ENCODE measurements at places on chromosomes 13 and 19.

- no peak for DNase-seq
Measured at GRCh38 chr19:57362419-57362818, 932 bp upstream of the TRAPPC2B start.

DNA sequence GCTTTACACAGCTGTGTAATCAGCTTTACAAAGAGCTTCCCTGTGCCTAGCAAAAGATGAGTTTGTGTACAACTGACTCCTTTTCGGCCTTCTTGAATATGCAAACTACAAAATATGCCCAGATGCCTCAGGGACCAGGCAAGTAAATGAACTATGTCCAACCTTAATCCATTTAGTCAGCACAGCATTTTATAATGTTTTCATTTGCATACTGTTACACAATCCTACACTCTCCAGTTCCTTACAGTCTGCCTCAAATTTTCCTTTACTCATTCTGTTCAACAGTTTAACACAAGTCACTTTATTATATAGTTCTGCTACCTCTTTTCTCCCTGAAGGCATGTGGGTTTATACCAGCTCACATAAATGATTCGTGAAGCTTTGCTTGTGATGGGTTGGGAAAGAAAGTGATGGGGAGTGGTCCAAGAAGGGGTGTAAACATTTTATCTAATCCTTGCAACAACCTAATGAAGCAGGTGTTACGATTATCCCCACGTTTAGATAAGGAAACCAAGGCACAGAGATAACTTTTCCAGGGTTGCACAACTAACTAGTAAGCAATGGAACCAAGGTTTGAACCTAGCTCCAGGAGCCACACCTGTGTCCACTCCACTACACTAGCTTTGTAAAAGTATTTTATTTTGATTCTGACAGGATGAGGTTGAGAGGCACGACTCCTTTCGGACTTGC is 3.3 kb upstream of the USP12 start:
- DNase-seq, result peak; percentile 53

DNA sequence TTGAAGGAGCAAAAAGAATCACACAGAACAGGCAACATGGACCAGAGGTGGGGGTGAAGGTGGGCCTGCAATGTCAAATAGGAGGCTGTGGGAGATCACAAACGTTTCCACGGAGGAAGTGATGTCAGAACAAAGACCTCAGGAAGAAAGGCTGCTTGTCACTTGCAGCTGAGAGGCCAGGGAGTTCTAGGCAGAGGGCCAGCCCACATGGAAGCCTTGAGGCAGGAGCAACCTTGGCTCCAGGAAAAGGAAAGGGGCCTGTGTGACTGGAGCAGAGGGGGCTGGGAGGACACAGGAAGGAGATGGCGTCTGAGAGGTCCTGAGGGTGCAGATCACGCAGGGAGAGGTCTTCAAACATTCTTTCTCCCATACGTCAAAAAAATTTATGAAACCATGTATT is 16.3 kb downstream of the ZNF160 start:
- no peak for DNase-seq

- DNase-seq, result peak; percentile 75
Measured at GRCh38 chr13:48891586-48891985, 84.1 kb upstream of the FNDC3A start.

GRCh38 chr13:25286308-25286968 is 850 bp downstream of the MTMR6 start:
- DNase-seq, result peak; percentile 46

DNA sequence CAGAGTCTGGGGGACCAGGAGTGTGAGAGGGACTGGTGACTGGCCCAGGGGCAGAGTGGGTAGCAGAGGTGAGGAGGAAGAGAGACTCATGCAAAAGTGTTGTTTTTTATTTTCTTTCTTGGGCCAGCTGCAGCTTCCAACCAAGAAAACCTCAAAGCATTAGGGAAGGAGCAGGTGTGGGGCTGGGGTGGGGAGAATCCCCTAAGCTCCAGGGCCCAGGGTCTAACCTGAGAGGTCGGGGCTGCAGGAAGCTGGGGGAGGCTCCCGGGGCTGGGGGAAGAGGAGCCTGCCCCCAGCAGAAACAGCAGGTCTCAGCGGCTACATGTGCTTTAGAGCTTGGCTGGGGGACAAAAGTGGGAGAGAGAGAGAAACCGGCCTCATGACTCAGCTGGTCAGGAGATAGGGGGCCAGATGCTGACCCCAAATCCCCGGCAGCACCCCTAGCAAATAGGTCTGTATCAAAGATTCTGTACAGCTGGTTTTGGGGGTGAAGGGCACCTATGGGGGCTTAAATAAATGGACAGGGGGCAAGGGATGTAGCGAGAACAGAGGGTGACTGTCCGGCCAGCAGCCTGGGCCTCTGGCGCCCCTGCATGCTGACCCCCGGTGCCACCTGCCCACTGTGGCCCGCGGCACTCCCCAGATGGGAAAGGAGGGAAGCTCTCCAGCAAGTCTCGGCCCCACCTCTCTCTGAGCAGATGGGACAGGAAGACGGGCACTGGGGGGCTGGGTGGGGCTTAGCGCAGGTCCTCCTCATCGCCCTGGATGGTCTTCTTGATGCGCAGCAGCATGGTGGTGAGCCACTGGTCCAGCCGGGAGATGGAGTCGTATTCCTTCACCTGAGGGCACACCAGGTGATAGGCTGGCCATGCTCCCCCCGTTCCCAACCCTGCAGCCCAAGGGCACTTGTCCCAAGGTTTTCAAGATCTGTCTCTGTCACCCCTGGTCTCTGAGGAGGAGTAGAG is 3.8 kb upstream of the KPTN start:
- no peak for DNase-seq

DNA sequence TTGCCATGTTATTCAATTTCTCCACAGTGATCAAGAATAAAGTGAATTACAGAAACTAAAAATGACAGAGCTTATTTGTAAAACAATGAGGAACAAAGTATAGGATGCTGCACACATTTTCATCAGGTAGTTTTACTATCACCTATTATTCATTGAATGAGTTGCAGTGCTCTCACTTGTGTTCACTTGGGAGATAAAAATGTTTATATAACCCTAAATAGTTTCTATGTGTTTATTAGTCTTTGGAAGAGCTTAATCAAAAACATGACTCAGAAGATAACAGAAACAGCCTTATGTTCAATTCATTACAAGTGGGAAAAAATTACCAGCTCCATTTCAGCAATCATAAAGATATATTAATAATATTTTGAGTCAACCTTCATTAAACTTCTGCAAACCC is 796.2 kb downstream of the SLITRK1 start:
- DNase-seq, result no peak

DNA sequence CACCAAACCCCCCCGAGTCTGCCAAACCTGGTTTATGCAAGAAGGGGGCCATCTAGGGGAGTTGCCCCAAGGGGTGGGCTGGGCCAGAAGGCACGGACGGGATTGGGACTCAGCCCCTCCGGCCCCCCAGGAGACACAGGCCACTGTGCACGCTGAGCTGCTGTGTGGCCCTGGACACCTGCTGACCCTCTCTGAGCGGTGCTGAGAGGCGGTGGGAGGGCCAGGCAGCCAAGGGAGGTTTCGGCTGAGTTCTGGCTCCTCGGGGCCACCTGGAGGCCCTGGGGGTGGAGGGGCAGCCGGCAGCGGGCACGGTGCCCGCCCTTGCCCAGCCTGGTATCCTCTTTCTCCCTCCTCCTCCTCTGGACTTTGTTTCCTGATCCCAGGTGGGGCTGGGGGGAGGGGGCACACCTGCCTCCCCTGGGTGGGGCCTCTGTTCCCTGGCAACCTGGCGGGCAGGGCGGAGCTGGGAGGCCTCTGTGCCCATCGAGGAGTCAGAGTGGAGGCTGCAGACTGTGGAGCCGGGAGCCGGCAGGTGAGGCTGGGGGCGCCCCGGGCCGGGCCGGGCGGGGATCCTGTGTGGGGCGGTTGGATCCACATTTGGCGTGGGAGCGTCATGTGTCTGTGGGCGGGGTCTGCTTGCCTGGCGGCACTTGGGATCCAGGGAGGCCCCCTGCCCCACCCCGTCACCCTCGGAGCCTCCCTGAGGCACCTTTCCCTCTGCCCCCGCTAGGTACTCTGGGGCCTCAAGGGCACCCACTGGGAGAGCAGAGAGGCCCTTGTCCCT is at the start of gene MISP:
Gene MISP (plus strand): TSS at position 473 of the 784 bp plus-strand sequence. CDS start 5,835 bp downstream, outside the sequence.
- no peak for DNase-seq

Data from amniotic epithelial cell (primary cell).